ENCODE measurements at places on chromosomes 12 and 14.

- no peak for DNase-seq
These were observed 27.2 kb upstream of the ADAMTS20 start for GRCh38 chr12:43579206-43579605.

DNA sequence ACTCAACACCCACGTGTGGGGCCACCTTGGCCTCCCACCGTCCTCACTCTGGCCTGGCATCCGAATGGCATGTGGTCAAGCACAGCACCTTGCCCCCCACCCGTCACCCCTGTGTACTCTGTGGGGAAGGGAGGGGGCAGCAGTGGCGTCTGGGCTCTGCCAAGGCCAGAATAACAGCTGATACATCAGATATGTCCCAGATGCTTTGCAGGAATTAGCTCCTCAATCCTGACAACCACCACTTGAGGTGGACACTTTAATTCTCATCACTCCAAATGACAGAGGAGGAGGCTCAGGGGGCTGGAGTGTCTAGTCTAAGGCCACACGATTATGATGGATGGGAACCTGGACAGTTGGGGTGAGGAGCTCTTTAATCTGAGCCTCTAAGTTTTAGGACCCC is 1.7 kb upstream of the KRT80 start:
- no peak for DNase-seq

- DNase-seq, result no peak
These were observed 311.4 kb downstream of the TMEM132D start for GRCh38 chr12:129592449-129592848.

GRCh38 chr12:29706311-29706710 is 77.4 kb downstream of the TMTC1 start:
- DNase-seq, result no peak

DNA sequence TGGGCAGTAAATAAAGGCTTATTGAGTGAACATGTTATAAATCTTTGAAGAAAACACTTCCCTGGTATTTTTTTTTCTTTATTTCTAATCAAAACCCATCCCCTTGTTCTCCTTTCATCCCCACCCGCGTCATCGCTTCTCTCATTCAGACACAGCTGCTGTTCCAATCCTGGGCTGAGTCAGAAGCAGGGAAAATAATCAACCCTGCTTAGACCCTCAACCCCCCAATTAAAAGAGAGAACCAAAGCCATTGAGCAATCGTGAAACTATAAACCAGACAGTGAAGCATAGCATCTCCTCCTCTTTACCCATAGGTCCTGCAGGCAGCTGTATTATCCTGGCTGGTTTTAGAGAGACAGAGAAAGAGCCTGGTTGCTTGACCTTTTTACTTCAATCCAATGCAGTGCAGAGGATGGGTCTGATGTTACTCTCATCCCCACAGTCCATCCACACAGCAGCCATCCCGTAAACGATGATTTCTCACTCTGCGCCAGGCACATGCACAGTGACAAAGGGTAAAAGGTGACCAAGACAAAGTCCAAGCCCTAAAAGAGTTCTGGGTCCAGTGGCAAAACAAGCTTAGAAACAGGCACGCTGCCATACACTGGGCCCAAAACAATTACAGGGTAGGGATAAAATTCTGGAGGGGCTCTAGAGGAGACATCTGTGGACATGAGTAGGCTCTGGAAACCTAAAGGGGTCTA is 238.3 kb downstream of the GALC start:
- DNase-seq, result no peak

- DNase-seq, result no peak
These were observed 58.9 kb upstream of the DUSP6 start for GRCh38 chr12:89411234-89411633.

- no peak for DNase-seq
These were observed 30.6 kb upstream of the LMO3 start for GRCh38 chr12:16636435-16637055.

DNA sequence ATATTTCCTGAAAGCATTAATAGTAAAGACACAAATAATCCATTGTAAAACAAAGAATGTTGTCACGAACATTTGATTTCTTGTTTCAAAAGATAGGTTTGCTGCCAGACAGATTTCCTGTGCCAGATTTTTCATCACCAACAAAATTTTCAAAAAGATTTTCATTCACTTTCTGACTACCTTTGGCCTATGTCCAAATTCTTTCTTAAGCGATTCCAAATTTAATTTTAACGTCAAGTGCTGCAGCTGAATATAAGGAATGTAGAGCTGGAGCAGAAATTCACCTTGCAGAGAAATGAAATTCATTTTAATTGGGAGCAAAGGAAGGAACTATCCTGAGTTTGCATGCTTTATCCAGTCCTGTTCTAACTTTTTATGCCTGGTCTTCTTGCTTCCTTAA is 277.4 kb downstream of the CCER1 start:
- no peak for DNase-seq

GRCh38 chr14:104545942-104546501 is 33.5 kb upstream of the C14orf180 start:
- DNase-seq, result no peak

Measured in hematopoietic multipotent progenitor cell treated with erythropoietin and hydrocortisone succinate and interleukin-3 and kit ligand, for 6 days (in vitro differentiated cells).